NCI-H460 (cell line): ENCODE measurements at places on chromosomes 13 and 19.

DNA sequence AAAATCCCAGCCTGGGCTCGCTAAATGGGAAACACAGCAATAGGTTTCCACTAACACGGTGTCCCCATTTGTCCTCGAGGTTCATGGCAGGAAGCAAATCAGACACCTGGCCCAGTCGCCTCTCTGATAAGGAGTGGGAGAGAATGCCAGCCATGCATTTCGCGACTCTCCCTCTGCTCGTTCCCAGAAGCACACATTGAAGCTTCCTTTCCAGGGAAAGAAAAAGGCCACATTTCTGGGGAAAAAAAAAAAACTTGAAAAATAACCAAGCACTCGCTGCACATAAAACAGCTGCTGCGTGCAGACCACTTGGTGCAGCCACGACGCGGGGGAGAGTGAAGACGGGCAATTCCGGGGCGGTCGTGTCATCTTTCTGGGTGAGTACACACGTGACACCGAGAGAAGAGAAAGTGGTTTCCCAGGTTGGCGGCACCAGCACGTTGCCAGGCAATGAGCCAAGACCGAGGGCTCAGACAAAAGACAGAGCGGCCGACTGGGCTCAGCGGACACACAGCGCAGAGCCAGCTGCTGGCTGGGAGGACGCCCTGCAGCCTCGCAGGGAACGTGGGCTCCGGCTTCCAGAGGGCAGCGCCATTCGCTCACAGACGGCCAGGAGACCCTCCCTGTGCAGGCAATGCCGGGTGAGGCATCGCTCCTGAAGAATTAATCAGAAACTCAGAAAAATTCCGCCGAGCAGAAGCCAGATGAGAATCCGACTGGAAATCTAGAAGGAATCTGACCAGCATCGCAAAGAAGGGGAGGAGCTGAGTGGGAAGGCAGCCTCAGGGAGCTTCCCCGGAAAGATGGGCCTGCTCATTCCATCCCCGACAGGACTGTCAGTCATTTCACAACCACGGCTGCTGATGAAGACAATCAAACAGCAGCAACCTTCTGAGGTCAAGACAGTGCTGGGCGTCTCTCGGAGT, 83.2 kb upstream of the IRS2 start:
- DNase-seq: peak; percentile 19

DNA sequence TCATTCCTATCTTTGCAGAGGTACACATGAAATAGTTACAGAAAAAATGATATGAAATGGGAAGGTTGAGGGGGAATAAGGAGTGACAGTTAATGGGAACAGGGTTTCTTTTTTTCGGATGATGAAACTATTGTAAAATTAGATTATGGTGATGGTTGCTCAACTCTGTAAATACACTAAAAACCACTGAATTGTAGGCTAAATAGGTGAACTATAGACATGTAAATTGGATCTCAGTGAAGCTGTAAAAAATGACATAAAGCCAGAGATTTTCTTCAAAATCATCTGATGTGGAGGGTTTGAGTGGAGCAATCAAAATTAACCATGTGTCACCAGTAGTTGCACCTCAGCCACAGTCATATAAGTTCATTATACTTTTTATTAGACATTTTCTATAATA, 6.6 kb upstream of the FLT3 start:
- DNase-seq: no peak

GRCh38 chr13:95243207-95243606, 58.0 kb downstream of the ABCC4 start:
- DNase-seq: no peak

DNA sequence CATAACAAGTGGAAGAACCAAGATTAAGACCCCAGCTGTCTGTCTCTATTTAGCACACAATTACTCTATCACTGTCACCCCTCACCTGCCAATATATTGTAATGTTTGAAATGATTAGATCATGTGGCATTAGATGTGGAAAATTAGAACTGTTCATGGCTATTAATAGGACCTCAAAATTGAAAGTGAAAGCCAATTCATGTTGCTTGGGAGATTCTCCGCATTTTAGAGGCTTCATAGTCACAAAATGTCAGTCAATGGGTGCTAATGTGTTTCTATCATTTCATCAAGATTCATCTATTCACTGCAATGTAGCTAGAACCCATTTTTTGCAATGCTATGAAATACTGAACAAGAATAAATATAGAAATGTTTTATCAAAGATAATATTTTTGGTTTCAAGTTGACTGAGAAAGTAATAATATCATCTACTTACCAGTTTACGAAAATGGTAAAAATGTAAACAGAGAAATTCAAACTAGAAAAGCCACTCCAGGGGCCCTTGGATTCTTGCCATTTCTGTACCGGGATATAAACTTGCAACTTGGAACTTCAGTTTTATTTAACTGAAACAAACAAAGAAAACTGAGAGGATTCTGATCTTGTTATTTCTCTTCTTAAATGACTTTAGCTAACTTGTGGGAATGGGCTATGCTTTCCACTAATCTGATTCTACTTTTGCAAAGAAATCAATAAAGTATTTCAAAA, 388.6 kb downstream of the DCT start:
- no peak for DNase-seq

DNA sequence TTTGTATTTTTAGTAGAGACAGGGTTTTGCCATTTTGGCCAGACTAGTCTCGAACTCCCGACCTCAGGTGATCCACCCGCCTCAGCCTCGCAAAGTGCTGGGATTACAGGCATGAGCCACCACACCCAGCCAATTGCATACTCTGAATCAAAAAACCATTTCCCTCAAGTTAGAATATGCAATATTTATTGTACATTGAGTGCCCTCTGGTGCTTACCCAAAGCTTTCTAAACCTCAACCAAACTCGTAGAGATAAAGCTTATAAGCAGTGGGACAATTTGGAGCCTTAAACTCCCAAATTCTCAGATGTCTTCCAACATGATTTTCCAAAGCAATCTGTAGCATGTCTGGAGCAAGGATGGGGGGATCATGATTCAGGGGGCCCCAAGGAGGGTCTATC, 22.4 kb downstream of the RFXAP start:
- no peak for DNase-seq

DNA sequence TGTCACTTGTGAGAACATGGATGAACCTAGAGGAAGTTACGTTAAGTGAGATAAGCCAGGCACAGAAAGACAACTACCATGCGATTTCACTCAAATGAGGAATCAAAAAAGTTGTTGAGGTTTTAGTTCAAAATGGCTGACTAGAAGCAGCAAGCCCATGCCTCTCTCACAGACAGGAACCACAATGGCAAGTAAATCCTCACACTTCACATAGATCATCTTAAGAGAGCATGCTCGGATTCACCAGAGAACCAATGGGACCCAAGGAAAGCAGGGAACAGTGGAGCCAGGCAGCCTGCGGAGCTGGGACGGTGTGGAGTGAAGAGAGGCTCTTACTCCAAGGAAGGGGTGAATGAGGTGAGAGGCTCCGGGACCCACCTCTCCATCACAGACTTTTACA, 581.0 kb downstream of the UQCRFS1 start:
- DNase-seq: no peak

DNA sequence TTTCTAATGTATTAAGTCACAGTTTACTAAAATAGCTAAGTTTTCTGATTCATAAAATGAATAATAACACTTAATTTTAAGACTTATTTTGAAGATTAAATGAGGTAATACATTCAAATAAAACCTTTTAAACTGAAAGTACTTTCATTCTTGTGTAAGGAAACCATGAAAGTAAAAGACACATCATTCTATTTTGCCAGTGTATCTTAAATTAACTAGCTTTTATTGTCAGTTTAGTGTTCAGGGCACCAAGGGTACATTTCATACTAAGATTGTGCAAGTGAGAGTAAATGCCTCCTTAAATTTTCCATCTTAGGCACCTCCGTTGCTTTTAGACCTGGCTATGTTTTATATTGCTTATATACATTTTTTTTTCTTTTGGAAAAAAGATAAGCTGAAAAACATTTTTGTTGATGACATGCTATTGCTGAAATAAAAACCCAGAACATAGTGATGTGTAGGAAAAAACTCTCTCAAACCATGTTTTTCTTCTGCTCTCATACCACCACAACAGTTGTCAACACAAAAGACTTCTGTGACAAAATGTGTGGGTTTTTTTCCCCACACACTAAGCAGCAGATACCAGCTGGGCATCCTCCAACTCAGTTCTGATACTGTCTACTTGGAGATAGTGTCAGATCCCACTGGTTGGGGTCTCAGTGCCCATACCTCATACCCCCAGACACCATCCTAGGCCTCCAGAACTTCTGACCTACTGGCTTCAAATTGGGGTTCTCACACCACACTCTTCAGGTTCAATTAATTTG, 30.7 kb upstream of the LPAR6 start:
- no peak for DNase-seq

DNA sequence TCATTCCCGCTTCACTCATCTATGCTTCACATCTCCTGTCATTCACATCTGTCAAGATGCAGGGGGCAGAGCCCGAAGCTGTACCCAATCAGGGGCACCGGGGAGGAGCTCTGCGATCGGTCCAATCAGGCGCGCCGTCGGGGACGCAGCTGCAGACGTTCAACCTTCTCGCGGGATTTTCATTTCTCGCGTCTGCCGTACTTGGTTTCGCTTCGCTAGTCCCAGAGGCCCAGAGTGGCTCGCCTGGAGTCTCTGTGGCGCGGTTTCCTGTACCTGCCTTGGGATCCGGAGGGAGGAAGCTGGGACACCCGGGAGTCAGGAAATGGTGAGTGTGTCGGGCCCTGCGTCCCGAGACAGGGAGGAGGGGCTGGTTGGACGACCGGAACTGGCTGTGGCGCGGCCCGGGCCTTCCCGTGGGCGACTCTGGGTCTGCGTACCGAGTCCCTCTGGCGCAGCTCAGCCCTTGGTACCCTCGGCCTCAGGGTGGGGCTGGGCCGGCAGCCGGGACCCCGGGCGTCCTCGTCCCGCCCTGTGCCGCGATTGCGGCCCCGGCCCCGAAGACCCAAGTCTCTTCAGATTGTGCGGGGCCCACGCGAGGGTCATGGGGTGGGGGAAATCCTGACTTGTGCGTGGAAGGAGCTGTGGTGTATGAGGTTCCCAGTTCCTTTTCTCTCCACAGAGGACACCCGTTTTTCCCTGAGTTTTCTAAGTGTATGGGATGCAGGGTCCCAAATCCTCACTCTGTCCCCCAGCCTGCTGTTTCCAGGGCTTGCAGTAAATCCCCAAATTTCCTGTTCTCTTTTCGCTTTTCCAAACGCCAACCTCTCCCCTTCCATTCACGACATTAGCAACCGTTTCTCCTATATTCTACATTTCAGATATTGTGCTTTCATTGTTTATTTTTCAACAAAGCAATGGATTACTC, at the start of gene ZNF136:
TSS of gene ZNF136 (plus strand) at position 215 of the 925 bp plus-strand sequence. CDS start at position 323, 108 bp downstream.
- DNase-seq: peak; percentile 85

DNA sequence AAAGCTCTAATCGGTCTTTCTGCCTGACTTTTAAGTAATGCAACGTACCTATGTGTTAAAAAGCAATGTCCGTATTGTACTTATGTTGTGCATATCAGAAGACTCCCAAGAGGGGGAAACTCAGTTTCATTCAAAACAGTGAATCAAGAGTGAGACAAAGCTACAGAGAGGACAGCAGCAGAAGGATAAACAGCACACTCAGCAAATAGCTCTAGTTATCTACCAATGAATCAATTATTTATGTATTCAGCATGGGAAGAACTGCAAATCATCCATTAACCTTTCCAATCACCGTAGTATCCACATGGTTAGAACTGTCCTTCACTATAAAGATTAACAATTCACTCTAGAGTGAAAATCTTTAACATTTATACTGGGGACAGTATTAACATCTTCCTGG, 36.7 kb upstream of the SOHLH2 start:
- no peak for DNase-seq

DNA sequence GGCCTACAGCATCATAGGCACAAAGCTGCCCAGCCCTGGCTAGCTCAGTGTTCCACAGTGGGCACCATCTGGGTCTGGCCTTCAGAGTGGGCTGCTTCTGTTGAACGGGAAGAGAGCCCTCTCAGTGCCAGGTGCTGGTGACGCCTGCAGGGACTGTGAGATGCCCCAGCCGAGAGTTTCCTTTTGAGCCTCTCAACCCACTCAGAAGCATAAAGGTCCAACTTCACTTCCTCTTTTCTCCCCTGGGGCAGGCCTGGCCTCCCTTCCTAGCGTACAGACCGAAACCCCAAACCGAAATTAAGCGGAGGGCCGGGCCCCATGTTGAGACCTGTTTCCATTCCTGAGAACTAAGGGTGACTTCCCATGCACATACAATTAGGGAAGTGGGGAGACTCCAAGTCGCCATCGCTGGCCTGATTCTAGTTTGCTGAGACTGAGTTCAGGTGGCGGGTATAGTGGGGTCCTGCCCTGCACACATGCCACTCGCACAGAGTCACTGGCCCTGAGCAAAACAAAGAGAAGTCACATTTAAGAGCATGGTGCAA, 6.9 kb downstream of the RAB8A start:
- no peak for DNase-seq

DNA sequence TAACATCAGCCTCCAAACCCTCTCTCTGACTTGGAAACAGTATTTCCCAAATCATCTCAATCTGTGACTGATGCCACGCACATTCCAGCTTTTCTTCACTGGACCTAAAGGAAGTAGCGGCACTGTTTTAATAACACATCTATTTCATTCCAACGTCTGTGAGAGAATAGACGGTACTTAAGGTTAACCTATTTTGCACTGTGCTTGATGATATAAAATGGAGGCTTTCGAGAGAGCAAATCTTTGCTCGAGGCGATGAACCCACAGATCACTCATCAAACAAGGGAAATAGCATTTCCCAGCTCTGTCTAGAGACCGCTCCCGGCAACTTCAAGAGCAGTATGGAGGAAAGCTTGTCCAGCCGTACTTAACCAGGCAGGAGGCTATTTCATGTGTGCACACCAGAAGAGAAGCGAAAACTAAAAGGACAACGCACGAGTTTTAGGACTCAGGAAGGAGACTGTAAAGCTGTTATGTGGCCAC, 2.9 kb downstream of the UBL3 start:
- DNase-seq: no peak

DNA sequence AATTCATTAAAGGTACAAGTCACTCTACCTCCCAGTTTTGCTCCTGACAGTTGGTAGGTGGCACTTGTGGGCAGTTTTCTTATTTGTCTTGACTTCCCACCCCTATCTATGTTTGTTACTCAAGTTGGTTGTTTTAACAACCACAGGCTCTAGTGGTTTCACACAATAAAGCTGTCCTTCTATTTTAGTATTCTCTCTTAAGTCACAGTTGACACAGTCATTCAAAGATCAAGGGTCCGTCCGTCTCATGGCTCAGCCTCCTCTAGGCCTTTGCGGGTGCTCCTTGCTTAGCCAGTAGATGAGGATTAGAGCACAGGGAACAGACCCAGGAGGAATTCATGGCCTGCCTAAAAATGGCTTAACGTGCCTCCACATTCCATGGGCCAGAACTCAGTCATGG, 573.7 kb downstream of the IRS2 start:
- no peak for DNase-seq

- no peak for DNase-seq
Observed at GRCh38 chr13:35979361-35979951, 151.7 kb downstream of the DCLK1 start.

- DNase-seq: no peak
Observed at GRCh38 chr19:10553943-10554381, 10.3 kb downstream of the ATG4D start.

GRCh38 chr13:102715447-102715846, 20.6 kb upstream of the METTL21C start:
- DNase-seq: no peak
